ENCODE measurements at places on chromosomes 6 and 20.
A peak's percentile ranks its signal among the peaks of the same experiment; 100 is the strongest.

DNA sequence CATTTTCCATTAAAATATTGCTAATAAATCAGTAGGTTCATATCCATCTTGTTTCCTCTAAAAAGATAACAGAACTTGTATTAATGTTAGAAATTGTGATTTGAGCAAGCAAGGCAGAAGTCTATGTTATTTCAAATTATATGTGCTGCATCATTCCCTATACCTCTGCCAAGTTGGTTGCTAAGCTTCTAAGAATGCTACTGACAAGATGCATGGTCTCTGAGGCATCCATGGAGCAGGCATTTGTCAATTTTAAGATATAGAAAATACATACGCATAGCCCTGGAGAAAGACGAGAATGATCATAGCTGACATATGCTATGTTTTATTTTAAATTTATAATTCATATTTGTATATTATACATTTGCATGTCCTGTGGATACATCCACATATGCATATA, 168.3 kb upstream of the THEMIS start:
- no peak for DNase-seq

DNA sequence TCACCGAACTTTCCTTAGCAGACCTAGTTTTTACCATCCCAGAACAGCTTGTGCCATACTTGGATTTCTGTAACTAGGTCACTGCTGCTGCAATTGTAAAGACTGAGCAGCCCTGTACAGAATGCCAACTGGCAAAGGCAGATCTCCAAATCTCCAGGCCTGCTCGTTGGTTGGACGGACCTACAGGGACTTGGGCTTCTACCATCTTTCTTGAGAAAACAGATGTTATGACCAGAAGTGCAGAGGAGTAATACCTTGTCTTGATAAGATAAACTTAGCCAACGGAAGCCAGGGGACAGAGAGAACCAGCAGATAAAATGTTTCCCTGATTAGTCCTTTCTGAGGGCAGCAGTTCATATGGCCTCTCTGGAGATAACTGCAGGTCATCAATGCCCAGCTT, 304.1 kb downstream of the RFPL4B start:
- no peak for DNase-seq

DNA sequence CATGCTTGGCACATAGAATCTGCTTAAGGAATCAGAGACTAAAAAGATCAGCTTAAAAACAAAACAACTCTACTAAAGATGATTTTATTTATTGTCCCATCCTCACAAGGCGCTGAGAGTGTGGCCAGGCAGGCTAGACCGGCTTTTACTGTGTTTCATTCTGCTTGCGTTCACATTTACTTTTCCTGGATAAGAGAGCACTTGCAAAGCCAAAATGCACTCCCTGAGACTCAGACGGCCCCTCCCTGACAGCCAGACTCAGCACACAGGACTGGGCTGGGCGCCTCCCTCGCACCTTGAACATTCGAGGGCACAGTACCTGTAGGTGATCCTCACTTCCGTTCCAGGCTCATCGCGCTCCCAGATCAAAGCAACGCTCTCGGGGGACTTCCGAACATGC, 10.2 kb downstream of the ACSS1 start:
- no peak for DNase-seq

- peak; percentile 59 for DNase-seq
Observed at GRCh38 chr6:106103728-106104109, 17.6 kb downstream of the PRDM1 start.

DNA sequence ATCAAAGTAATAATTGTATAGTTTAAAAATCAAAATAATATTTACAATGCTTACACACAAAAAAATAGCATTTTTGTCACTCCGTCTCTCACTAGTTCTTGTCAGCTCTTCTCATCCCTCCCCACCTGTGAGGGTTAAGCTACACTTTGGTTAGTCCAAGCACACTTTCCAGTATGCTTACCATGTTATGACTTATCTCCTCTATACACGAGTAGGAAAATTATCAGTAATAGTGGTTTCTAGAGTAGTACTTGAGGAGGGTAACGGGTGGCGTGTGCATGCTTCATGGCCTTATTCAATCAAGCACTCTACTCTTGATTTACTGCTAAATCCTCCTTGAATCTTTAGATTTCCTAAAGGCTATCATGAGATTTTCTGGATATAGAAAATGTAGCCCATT, 443.7 kb downstream of the UTRN start:
- no peak for DNase-seq

- DNase-seq = no peak
Observed at GRCh38 chr6:114718186-114718585, 375.4 kb upstream of the HS3ST5 start.

GRCh38 chr6:1079525-1079924, 232.4 kb upstream of the FOXQ1 start:
- no peak for DNase-seq

DNA sequence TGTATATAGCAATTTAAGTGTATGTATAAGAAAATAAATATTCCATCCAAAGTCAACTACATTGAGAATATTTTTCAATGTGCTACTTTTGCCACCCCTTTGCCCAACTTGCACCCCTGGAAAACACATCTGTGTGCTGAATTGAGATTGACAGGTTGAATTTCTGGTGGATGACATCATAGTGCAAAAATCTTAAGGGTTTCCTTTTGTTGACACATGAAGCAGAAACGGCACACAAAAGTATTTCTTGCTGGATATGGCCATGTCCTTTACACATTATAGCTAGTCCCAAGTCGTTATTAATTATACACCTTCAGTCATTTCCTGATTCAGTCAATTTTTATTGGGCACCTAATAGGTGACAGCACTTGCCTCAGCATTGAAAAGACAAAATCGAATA, 188.7 kb upstream of the FBXL4 start:
- no peak for DNase-seq

GRCh38 chr6:135146162-135146934, 34.8 kb upstream of the MYB start:
- no peak for DNase-seq

GRCh38 chr20:39706184-39706663, 744.1 kb downstream of the DHX35 start:
- no peak for DNase-seq

- DNase-seq = no peak
Observed at GRCh38 chr6:16358531-16359138, 120.2 kb downstream of the GMPR start.

- no peak for DNase-seq
Observed at GRCh38 chr6:52330470-52330869, 31.5 kb upstream of the PAQR8 start.

DNA sequence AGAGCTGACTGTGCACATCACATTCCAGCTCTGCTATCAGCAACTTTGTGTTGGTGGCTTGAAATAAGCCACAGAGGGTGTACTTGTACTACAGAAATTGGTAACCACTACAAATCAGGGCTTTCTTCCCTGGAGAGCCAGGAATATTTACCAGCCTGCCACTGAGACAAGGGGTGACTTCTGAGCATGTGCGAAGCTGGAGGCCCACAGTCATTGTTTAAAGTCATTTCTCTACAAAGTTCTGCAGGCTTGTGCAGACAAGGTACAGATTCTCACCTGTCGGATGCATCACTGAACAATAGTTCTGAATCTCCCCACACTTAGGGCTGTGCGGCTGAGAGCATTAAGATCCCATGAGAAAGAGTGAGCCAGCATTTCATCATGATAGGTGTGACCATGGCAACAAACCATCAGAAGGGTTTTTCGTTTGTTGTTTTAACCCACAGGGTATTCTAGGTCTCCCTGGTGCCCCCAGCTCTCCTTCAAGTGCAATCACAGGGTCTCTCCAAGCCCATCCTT, 292.8 kb downstream of the CDC5L start:
- no peak for DNase-seq

DNA sequence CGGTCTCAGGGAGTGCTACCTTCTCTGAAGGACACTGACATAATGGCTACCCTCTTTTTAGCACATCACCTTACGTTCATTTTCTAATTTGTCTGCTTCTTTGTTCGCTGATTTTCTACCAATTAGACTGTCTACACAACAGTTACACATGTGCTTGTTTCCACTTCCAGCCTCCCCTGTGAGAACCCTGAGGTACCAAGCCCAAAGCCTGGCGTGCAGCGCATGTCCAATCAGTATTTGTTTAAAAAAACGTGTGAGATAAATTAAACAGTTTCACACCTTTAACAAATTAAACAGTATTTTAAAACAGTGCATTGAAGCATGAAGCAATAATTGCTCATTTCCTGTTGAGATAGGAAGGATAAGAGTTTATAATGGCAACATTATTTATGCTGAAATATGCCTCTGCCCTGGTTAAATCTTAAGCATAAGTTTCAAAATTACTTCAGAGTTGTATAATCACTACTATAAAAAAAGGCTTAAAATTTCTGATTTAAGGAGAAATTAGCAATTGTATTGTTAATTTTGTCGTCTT, 88.9 kb downstream of the MAP3K5 start:
- DNase-seq = no peak

GRCh38 chr6:46953921-46954320, 32.2 kb upstream of the ADGRF5 start:
- no peak for DNase-seq

DNA sequence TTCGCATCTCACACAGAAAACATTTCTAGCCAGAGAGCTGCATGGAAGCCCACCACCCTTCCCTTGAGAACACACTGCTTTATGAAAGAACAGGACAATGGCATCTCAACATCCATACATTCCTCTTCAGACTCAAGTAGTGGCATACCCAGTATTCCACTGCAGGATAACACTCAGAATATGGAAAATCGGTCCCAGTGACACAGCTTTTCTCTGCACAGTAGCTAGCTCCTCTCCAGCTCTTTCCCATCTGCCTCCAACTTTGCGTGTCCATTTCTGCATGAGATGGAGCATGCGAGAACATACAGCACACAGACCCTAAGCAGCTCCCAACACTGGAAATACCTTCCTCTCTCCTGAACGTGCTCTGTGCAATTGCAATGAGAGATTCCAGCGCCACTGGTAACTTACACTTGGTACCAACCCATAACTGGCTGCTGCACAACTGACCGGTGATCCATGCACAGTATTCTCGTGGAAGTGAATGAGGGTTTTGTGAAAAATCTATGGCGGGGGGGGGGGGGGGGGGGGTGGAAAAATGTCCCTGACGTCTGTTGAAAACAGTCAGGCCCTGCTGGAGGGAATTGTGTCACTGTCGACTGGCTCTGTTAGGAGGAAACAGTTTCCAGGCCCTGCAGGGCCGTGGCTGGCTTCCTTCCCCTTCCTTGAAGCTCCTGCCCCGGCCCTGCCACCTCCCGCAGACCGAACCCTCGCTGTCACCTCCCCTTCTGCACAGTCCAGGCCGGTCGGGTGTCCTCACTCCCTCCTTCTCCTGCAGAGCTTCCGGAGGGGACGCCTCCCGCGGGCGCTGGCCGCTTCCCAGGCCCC, 265.9 kb upstream of the QKI start:
- no peak for DNase-seq

DNA sequence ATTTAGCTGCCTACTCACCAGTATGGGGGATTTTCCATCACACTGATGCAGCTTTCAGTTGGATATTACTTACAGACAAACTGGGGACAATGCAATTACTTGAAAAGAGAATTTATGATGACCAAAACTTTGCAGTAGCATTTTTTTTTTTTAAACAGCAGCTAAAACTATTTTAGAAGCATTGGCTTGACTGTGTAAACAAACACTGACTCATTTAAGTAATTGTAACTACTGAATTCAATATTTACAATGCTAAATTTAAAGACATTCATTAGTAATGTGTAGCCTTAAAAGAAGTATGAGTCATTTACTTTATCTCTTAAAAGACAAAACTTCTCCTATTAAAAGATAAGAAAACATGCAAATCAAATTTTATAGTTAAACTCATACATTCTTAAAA, 295.9 kb upstream of the FERMT1 start:
- DNase-seq = no peak

DNA sequence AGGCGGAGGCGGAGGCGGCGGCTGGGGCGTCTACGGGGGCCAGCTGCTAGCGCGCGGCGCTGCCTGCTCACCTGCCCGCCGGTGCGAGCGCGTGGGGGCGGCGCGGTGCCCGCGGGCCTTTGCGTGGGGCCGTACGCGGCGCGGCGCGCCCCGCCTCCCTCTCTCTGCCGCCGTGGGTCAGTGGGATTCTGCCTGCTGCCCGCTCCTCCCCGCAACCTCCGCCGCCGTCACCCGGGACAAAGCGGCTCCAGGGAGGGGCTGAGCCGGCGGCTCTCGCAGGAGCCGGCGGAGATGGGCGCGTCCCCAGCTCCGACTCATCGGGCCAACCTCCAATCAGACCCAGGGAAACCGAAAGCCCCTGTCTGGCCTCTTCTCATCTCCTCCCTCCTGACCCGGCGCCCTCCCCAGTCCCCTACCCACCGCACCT, at the start of gene RCAN2:
TSS of gene RCAN2 (minus strand) at position 249 of the 427 bp plus-strand sequence.
- peak; percentile 25 for DNase-seq

DNA sequence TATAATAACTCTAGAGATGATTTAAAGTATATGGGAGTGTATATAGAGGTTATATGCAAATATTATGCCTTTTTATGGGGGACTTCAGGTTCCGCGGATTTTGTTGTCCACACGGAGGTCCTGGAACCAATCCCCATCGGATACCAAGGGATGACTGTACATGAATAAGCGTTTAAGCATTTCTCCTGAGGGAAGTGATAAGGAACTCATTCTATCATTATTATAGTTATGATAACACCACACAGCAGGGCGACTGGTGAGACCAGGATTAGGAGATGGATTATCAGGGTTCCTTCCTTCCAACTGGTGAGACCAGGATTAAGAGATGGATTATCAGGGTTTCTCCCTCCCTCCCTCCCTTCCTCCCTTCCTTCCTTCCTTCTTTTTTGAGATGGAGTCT, 6.6 kb downstream of the ECI2 start:
- no peak for DNase-seq

DNA sequence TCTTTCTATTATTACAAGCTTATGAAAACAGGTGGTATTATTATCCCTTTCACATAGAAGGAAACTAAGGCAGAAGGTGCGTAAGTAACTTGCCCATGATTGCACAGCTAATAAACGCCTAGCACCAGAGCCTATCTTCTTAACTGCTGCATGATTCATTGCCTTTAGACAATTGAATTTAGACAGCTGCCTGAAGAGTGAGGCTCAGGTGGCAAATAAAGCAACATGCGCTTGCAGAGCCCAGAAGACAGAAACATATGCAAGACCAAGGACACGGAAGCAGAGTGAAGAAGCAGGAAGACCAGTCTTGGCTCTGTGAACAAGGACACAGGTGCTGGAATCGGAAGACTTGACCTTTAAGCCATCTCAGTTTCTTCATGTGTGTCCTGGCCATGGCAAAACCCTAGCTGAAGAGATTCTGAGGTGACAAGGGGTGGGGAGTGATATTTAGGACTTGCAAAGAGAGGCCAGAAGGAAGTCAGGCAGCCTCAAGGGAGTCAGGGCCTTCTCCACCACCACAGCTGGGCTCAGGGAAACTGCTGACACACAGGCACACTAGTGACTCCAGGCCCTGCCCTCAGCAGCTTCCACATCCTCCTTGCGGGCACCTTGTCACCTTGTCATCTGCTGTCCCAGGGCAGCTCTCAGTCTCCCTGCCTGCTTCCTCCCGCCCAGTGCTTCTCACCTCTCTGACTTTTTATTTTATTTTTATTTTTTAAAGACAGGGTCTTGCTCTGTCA, 91.7 kb upstream of the SLC22A16 start:
- no peak for DNase-seq

DNA sequence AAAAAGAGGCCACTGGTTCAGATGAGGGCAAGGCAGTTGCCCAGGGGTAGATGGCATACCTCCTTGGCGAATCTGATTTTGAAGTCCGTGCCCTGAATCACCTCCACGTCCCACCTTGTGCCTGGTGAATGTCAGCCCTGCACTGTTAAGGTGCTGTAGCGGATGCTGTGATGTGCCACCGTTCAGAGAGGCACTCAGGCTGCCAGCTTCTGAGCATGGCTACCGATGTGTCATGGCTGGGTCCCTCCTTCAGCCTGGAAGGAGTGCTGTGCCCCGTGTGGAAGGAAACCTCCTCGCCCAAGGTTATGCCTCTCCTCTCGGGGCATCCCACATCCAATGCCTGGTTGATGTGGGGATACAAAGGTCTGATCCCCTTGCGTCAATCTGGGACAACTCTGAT, 43.6 kb downstream of the UST start:
- DNase-seq = no peak
